ENCODE measurements at places on chromosomes 2 and 18. TPM values are rescaled to one million over a fixed set of nuclear protein-coding genes. Genes with fewer than 3 reads are reported as not detected.

LHCGR gene
- not detected for polyA plus RNA-seq

GNAL gene
- polyA plus RNA-seq = 0.43 TPM

- DNase-seq = no peak
Measured at GRCh38 chr2:86211033-86211795, 12.0 kb downstream of the MRPL35 start.

- peak; percentile 37 for DNase-seq
Measured at GRCh38 chr18:45728336-45729010, 4.5 kb downstream of the SLC14A1 start.

DNA sequence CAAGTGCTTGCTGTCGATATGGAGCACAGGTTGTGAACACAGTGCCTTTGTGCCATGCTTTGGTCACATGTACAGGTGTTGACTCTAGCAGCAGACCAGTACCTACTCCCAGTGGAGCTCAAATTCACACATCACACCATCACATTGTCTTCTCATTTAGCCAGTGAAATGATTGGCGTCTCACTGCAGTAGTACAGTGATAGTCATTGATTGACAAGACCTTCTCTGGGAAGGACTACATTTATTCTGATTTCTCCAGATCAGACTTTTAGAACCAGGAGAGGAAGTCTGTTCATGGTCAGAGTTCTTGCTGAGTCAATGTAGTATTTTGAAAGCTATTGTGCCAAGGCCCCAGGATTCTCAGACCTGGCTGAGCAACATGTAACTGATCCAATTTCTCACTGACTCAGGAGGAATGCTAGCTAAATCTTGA lies 75.2 kb downstream of the FMNL2 start:
- no peak for DNase-seq

RNU2-63P gene
- polyA plus RNA-seq = not detected

GRCh38 chr2:201260302-201260800 lies at the start of gene CASP8:
Gene CASP8, plus strand, starts transcription at chr2:201260536. Its CDS starts 5,951 bp downstream, at chr2:201266487.
- no peak for DNase-seq

DNA sequence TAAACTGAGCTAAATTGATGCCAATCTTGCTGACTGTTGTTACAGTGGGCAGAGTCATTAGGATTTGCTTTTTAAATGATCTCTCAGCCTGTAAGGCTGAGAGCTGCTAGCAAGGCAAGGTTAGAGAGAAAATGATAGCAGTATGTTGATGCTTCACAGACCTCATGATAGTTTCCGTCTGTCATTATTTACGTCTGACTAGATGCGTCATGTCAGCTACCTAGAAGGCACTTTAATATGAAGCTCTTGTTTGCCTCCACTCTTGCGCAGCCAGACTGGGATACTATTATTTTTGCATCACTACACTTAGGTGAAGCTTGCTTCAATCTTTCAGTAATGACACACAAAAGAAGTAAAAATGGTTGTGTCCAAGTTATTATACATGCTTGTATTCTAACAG lies 313.8 kb downstream of the LNPK start:
- no peak for DNase-seq

LIPG gene
- polyA plus RNA-seq = 0.25 TPM

- DNase-seq = no peak
Measured at GRCh38 chr2:75633620-75634019, 13.0 kb upstream of the MRPL19 start.

DNA sequence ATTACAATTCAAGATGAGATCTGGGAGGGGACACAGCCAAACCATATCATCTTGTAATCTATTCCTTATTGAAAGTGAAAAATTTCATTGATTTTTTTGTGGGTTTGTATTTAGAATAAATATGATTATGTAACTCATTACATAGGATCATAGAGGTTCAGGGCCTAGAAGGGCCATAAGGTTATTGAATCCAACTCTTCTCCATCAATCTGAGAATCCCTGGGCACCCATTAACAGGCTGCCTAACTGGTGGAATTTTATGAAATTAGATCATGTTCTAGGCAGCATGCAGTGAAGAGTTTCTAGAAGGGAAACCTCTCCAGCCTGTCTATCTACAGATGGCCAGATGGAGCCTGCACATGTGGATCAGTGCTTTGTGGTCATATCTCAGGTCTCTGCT lies 6.3 kb upstream of the APOB start:
- DNase-seq = no peak

DNA sequence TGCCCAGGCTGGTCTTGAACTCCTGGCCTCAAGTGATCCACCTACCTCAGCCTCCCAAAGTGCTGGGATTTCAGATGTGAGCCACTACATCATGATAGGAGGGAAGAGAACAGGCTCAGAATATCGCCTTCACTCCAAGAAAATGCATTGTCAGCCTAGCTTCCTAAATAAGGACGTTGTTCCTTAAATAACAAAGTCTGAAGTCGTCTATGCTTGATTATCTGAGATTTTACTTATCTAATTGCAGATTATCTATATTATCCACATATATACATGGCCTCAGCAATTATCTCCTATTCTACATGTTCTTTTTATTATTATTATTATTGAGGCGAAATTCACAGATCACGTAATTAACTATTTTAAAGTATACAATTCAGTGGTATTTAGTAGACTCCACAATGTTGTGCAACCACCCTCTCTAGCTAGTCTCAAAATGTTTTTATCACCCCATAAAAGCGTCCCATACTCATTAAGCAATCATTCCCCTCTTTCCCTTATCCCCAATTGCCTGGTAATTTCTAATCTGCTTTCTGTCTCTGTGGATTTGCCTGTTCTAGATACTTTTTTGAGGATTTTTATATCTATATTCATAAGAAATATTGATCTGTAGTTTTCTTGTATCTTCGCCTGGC lies 95.1 kb upstream of the RFX8 start:
- DNase-seq = no peak

GRCh38 chr2:6812857-6813530 lies 52.7 kb downstream of the CMPK2 start:
- DNase-seq = no peak

DLX2 gene
- polyA plus RNA-seq = 0.16 TPM

- no peak for DNase-seq
Measured at GRCh38 chr18:5961097-5961827, 65.9 kb upstream of the TMEM200C start.

DNA sequence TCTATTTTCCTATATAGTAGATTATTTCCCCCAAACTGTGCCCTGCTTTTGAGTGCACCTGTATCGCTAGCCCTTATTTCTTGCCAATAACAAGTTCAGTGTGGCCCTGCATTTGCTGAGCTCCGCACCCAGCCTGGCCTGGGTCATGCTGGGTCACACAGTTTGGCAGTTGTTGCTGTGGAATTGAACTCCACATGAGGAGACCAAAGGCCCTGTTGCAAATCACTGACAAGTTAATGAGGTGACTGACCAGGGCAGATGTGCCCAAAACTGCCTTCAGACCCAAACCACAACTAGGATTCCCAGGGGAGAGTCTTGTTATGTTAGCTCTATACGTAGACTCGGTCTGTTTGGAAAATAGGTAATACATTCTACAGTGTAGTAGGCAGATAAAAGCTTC lies 31.0 kb downstream of the COL4A4 start:
- no peak for DNase-seq

GRCh38 chr18:12839057-12839525 lies 44.9 kb downstream of the PTPN2 start:
- no peak for DNase-seq

CRYGD gene
- not detected for polyA plus RNA-seq

DNA sequence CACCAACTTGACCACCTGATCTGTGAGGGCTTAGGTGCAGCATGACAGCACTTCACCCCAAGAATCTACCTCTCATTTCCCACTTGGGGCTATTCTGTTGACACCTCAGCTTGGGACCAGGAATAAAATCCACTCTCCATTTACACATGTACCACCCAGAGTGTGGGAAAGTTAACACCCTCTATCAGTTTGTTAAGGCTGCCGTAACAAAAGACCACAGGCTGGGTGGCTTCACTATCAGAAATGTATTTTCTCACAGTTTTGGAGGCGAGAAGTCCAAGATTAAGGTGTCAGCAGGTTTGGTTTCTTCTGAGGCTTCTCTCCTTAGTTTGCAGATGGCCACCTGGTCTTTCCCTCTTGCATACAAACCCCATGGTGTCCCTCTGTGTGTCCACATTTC lies 277.7 kb upstream of the ERBB4 start:
- DNase-seq = no peak

DNA sequence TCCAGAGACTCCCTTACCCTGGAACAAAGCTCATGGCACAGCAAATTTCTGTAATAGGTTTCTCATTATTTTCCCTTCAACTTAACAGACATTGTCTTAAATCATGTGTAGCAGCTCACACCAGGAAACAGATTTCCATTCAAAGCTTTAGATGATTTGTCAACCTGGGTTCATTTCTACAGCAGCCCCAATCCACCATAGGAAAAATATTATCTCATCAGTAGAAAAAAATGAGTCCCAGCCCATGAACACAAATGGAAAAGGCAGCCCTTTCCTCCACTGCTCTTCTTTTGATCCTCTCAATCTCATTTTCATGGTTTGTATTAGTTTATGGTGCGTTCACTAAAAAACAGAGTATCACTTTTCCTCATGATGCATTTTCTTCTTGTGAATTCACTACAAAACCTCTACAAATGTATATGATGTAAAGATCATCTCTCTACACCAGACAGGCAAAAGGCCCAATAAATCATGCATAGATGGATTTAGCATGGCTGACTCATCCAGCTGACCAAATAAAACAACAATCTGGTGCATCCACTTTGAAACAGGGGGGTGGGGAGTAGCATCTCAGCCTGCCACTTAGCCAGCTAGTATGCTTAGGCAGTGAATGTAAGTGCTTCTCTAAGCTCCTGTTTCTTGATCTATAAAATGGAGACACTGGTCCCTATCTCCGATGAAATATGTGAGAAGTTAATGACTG lies 78.6 kb downstream of the SATB2 start:
- DNase-seq = no peak

REG1A gene
- not detected for polyA plus RNA-seq

GRCh38 chr2:151845481-151845880 lies 17.3 kb upstream of the ARL5A start:
- DNase-seq = no peak

DNA sequence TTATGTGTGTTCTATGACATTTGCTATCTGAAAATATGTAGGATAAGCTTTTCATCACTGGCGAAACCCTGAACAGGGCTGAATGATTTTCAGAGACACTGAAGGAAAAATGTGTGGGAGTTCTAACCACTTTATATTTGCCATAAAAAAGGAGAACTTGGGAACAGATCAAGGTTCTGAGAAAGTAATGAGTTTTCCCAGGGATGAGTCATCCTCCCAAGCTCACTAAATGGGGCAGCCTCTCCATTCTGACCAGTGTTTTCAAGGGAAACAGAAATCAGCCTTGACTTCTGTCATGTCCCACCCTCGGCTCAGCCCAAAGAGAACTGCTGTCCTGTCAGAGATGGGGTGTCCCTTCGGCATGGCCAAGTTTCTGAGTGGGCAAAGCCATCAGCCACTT lies 2109.8 kb upstream of the CELF4 start:
- peak; percentile 23 for DNase-seq

EML6 gene
- 0.36 TPM for polyA plus RNA-seq

- no peak for DNase-seq
Measured at GRCh38 chr2:196959734-196960338, 33.3 kb upstream of the PGAP1 start.

CCL20 gene
- polyA plus RNA-seq = not detected

ERFE gene
- polyA plus RNA-seq = 1.2 TPM

SDC1 gene
- 32.0 TPM for polyA plus RNA-seq

- no peak for DNase-seq
Measured at GRCh38 chr2:150643114-150643725, 155.8 kb upstream of the RND3 start.

DNA sequence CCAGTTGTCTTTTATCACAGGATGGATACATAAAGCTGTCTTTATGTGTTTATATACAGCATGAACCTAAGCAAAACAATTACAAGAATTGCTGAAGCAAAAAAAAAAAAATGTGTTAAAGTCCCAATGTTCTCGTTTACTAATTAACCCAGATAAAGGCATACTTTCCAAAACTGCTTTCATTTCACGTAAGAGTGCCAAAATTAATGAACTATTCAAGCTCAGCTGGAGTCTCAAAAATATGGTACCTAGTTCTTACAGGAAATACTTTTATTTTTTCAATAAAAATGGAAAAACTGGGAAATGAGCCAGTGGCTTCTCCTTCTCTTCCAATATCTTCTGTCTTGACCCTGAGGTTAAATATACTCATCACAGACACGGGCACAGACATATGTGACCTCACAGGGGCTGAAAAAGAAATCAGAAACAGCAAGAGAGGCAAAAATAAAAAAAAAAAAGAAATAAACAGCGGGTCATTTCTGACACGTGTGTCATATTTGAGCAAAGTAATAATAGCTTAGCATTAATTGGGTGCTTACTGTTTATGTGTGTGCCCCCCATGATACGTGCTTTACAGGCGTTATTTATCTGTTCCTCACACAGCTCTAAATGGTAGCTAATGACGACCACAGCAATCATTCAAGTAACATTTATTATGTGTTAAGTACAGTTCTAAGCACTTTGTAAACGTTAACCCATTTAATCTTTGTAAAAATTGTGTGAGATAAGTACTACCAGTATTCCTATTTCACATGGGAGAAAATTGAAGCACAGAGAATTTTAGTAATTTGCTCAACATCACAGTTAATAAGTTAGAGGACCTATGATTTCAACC lies 158.0 kb upstream of the MMADHC start:
- DNase-seq = no peak

DNA sequence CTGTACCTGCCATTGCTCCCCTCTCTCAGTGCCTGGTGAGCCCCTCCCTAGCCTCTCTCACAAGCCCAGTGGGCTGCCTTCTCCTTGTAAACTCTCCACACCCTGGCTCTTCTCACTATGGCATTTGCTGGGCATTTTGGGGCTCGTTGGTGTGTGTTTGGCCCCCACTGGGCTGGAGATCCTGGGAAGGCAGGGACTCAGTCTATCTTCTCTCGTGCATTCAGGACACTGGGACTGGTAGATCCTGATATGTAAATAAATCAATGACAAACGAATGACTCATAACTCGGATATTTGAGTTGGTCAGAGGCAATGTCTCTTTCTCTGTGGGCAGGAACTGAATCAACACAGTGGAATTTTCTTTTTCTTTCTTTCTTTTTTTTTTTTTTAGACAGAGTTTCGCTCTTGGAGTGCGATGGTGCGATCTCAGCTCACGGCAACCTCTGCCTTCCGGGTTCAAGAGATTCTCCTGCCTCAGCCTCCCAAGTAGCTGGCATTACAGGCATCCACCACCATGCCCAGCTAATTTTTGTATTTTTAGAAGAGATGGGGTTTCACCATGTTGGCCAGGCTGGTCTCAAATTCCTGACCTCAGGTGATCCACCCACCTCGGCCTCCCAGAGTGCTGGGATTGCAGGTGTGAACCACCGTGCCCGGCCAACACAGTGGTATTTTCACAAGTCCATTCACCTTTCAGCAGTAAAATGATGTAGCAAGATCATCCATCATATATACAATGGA lies 144.6 kb upstream of the SPRED2 start:
- DNase-seq = peak; percentile 81
